ENCODE measurements at places on chromosomes 1 and 21.

DNA sequence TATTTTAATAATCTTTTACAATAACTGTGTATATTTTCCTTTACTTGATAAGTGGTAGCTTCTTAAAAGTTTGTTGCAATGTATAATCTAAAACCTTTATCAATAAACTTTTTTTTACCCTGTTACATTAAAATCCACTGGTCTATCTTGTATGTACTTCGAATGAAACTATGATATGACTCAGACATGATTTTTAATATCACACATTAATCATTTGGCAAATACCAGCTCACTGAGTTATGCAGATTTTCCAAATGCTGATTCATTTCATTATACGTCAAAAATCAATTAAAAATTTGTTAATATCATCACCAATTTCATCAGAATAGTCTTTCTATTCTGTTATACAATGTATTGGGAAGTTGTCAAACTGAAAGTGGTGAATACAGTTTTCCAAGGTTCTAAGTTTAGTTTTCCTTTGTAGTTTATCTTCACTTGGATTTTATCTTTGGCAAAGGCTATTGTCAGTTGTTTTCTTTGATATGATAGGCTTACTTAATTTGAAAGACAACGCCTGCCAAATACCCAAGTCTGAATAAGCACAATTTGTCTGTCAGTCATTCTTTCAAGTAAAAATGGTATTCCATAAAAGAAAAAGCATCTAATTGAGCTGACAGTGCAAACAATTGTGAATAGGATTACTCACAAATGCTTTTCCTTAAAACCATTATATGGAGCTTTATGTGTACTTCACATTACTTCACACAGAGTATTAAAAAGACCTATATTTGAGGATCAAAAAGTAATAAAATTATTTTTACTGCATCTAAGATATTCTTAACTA lies 127.0 kb downstream of the NME7 start:
- no peak for DNase-seq

DNA sequence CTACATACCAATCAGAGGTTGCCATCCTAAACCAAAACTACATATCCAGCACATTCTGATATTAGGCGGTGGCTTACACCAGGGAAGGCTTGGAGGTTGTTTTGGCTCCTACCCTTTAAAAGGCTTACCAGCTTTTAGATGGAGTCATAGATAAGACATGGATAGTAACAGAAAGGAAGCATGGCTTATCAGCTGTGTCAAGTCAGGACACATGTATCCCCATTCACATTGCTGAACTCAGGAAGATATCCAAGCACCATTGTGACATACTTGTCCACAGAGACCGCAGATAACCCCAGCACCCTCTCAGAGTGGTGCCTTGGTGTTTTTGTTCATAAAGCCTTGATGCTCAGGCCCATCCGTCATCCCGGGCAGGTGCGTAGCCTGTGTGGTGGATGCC lies 39.7 kb downstream of the ADARB1 start:
- no peak for DNase-seq

- DNase-seq = peak; percentile 8
These were observed 45.3 kb upstream of the ARHGEF10L start for GRCh38 chr1:17494114-17494729.

- no peak for DNase-seq
These were observed 7.2 kb downstream of the C1orf116 start for GRCh38 chr1:207025146-207025880.

DNA sequence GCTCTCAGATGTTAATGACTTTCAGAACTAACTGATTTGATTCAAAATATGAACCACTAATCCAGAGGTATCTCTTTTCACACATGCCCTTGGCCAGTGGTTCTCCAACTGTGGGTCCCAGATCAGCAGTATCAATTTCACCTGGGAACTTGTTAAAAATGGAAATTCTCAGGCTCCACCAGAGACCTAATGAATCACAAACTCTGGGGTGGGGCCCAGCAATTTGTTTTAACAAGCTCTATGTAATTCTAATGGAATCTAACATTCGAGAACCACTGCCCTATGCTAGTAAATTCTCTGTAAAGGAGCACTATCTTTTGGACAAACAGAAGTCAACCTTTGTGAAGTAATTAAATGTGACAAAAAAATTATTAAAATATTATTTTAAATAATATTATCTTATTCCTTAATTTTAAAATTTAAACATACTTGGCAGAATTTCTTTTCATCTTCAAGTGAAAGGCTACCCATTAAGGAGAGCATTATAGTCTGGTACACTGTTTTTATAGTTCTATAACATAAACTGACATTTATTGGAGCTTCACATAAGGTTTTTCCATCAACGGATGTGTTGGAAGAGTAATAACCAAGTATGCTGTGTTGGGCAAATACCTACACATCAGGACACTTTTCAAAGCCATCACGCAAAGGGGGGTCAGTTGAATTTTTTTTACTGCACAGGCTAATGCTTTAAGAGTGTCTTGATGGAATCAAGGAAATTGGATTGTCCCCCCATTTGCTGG lies 130.4 kb downstream of the LHX4 start:
- DNase-seq = no peak

- DNase-seq = no peak
These were observed 1173.6 kb downstream of the KCNT2 start for GRCh38 chr1:195434566-195435203.

GRCh38 chr1:10873189-10873588 lies 76.7 kb upstream of the CASZ1 start:
- no peak for DNase-seq

DNA sequence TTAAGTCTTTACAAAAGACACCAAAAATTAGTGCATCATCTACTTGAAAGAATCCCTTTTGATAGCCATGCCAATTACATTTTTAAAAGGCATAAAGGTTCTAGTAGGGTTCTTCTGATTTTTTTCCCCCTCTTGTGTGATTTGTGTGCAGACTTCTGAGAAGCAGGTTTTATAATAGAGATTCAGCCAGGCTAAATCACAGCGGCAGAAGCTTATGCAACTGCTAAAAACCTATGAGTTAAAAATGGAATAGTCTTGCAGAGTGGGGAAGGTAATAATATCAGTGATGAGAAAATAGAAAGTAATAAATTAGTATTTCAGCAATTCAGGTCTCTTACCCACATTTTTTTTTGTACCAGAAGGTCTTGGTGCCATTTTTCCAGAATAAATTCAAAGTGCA lies 17.7 kb downstream of the STUM start:
- no peak for DNase-seq

- DNase-seq = no peak
These were observed 20.7 kb upstream of the SLC25A33 start for GRCh38 chr1:9518454-9518998.

DNA sequence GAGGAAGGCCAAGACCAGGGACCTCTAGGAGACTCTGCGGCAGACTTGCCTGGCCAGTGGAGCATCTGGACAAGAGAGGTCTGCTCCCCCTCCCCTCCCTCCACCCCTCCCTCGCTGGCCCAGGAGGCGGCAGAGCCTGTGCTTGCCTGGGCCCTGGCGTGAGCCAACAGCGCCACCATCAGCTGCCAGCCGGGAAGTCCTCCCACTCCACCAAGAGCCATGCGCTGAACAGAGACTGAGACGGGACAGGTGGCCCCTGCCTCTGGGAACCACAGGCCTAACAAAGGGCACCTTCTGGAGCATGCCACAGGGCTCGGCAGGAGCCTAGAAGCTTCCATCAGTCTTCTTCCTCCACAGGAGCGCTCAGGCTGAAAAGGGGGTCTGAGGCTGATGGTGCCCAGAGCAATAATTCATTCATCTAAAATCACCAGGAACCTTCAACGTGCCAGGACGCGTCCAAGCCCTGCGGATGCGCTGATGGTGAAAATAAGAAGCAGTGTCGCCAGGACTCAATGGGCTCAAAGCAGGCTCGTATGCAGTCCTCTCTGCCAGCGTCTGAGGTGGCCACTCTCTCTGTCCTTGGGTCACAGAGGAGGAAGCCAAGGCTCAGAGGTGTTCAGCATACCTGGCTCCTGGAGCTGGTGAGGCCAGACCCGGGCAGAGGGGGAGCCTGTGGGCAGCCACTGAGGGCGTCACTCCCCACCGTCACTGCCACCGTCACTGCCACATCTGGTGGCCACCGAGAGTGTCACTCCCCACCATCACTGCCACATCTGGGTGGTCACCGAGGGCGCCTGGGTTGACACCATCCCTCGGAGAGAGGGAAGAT lies 161.2 kb downstream of the NPHP4 start:
- no peak for DNase-seq

- no peak for DNase-seq
These were observed 41.2 kb upstream of the ROR1 start for GRCh38 chr1:63732666-63733065.

DNA sequence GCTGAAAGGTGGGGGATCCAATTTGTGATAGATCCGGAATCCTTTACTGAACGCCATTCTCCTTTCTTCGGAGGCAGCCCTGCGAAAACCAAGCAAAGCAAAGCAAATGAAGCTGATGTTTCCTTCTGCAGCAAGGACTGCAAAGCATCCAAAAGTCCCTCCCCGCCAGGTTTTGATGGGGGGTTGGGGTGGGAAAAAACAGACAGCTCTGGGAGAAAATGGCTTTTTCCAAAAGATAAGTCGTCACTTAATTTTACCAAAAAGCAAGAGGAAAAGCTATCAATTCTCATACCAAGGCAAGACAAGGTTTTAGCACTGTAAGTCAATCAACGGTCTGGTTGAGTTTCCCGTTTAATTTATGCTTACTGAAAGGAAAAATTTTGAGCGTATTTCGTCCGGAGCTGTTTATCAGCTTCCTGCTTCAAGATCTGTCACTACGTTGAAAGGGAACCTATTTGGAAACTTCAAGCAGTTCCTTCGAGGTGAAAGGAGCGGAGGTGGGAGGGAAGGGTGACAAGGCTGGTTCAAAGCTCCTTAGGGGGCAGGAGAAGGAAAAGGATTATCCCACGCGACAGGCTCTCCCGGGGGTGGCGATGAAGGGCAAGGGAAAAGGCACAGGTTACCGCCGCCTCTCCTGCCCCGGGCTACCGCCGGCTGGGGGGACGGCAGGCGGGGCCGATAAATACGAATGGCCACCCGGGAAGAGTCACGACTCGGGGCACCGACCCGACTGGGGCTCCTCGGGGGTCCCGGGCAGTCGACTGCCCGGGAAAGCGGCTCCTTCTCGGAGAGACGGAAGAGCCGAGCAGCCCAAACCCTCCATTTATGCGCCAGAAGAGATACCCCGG lies 750 bp downstream of the SYNJ1 start:
- DNase-seq = no peak
